COR-L47 (cell line): ENCODE measurements at places on chromosomes 11 and 22.

DNA sequence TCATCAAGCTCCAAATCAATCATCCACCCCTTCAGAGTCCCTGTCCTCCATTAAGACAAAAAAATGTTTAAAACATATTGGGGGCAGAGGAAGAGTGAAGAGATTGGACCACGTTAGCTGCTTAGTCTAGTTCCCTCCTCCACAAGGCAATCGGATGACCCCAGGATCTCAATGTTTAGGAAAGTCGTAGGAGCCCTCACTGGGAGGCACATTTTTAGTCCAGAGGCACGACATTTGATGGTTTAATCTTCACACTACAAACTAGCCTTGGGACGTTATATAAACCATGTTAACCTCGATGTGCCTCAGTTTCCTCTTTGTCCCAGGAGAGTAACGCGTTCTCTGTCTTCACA lies 588 bp upstream of the FAT3 start:
- DNase-seq = no peak

- no peak for DNase-seq
These were observed 55.3 kb downstream of the CACNA1I start for GRCh38 chr22:39625569-39626537.

GRCh38 chr11:118633979-118634378 lies 26.6 kb downstream of the PHLDB1 start:
- DNase-seq = no peak

DNA sequence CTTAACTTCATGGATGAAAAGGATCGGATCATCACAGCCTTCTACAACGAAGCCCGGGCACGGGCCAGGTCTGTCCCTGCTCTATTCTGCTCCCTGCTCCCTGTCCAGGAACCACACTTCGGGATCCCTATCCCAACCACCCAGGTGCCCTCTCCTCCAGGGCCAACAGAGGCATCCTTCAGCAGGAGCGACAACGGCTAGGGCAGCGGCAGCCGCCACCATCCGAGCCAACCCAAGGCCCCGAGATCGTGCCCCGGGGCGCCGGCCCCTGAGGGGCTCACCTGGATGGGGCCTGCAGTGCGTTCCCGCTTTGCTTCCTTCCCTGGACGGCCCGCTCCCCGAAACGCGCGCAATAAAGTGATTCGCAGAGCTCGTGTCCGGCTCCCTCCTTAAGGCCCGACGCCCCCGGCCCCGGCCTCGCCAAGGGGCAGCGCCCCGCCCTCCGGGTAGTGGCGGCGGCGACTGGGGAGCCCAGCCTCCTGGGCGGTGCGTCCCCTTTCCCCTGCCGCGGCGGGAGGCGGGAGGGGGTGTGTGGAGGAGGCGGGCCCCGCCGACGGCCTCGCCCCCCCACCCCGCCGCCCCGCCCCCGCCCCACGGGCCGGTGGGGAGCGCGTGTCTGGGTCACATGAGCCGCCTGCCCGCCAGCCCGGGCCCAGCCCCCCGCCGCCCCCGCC lies at the start of gene VEGFB:
Gene VEGFB (plus strand): TSS at position 672 of the 674 bp plus-strand sequence. CDS start 250 bp downstream, outside the sequence.
- DNase-seq = peak; percentile 55

DNA sequence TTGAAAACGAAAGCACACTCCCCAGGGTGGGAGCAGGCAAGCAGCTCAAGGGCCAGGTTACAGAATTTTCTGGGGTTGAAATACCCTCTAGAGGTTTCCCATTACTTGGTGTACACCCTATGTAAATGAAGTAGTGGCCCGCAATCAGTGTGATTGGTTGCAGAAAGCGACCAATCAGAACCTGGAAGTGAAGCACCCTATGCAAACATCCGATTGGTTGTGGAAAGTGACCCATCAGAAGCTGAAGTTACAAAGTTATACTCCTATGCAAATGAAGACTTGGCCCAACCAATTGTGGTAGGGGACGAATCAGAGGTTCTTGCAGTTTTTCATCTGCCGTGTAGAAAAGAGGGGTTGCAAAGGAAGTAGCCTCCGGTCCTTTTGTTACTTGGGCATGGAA lies 19.2 kb downstream of the PRR5 start:
- DNase-seq = no peak

DNA sequence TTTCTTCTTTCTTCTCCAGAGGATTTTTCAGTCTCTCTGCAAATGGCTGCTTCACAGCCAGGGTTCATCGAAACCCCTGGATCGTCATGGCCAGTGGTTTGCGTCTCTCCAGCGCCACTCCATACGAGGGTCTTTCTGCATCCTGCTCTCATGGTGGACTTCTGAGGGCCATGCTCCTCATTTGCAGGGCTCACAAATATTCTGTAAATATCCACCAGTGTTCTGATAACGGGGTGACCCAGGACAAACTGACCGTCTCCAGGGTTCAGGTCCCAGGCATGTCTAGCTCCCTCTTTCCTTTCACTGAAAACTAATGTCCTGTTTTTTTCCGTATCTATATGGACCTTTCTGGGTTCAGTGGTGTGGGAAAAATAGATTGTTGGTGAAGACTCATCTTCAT lies 15.7 kb upstream of the VPREB1 start:
- no peak for DNase-seq

DNA sequence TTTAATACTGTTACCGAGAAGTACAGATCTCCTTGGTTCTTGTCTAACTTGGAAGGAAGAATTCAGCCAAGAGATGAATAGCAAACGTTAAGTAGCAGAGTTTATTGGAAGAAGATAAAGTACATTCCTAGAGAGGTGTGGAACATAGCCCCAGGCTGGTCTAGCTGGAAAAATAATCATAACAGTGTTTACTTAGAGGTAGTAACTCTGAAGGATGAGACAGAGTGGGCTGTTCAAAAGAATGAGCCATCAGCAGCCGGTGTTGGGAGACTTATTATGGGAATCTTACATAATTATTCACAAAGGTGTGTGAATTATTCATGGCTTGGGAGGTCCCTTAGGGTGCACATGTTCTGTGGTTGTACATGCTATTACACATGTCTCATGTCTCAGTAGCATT lies 276.5 kb downstream of the LUZP2 start:
- no peak for DNase-seq

DNA sequence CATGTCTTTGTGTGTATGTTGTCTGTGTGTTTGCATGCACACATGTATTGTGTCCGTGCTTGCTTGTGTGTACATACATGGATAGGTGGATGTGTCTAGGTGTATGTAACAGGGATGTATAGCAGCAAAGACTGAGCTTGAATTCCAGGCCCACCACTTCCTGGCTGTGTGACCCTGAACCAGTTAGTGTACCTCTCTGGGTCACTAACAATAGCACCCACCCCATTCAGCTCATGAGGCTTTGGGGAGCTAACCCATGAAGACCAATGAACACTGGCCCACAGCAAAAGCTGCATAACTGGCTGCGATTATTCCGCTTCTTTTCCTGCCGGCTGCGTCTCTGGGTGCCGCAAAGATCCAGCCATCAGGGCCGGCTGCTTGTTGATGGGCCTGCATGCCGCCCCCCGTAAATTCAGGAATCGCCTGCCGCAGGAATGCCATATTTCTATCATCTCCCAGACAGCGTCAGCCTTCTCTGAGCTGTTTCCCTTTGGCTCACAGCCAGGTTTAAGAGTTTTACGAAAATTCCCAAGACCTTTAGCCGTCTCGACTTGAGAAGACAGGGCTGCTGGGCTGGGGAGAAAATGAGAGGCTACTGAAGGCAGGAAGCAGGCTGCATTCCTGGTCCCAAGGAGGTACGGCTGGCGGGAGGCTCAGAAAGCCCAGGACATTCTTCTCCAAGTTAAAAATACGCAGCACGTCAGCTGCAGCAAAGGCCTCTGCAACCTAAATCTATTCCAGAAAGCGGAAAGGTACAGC lies 224.6 kb downstream of the MN1 start:
- DNase-seq = no peak
